ENCODE measurements at places on chromosomes 5 and 9. TPM values are rescaled to one million over a fixed set of nuclear protein-coding genes. Genes with fewer than 3 reads are reported as not detected.

NTMT1 gene
- 104 TPM for total RNA-seq

SNCAIP gene
- total RNA-seq = 0.05 TPM

GRIN1 gene
- 0.33 TPM for total RNA-seq

SREK1IP1 gene
- total RNA-seq = 10.4 TPM

DMRTA1 gene
- 1.0 TPM for total RNA-seq

C9 gene
- total RNA-seq = not detected

TICAM2 gene
- 1.0 TPM for total RNA-seq

MYMK gene
- not detected for total RNA-seq

FIBCD1 gene
- 14.4 TPM for total RNA-seq

TAF1L gene
- not detected for total RNA-seq

HK3 gene
- total RNA-seq = not detected

SLC36A2 gene
- not detected for total RNA-seq

CCNO gene
- total RNA-seq = 8.9 TPM

LCN15 gene
- not detected for total RNA-seq

SOWAHA gene
- 0.14 TPM for total RNA-seq

LEAP2 gene
- total RNA-seq = 0.98 TPM

TRPM3 gene
- total RNA-seq = not detected

CCNI2 gene
- 0.36 TPM for total RNA-seq

FABP6 gene
- total RNA-seq = 0.87 TPM

CBY3 gene
- total RNA-seq = not detected

SLC45A2 gene
- total RNA-seq = not detected

TMEM174 gene
- total RNA-seq = not detected

PCDH12 gene
- total RNA-seq = not detected

PRDM9 gene
- not detected for total RNA-seq

GBGT1 gene
- total RNA-seq = 2.8 TPM

DNM1 gene
- 82.3 TPM for total RNA-seq

SKP2 gene
- total RNA-seq = 22.5 TPM

GRXCR2 gene
- total RNA-seq = not detected

CDH18 gene
- total RNA-seq = not detected

BARHL1 gene
- not detected for total RNA-seq

GPR151 gene
- total RNA-seq = not detected

ZDHHC11 gene
- 18.6 TPM for total RNA-seq

NRG2 gene
- 1.7 TPM for total RNA-seq

PCDHB7 gene
- not detected for total RNA-seq

PAPPA gene
- 34.1 TPM for total RNA-seq

IGIP gene
- total RNA-seq = 0.96 TPM

FSTL4 gene
- 4.0 TPM for total RNA-seq

PANK3 gene
- total RNA-seq = 21.3 TPM

KIF20A gene
- 42.5 TPM for total RNA-seq

EIF4EBP3 gene
- 1.3 TPM for total RNA-seq

MAP1B gene
- 41.7 TPM for total RNA-seq

TRIP13 gene
- 61.0 TPM for total RNA-seq

HEMGN gene
- total RNA-seq = not detected

NMUR2 gene
- not detected for total RNA-seq
